GM23338 (cell line): ENCODE measurements at places on chromosomes 13 and 19.
A peak's percentile ranks its signal among the peaks of the same experiment; 100 is the strongest.

- DNase-seq, result peak; percentile 95
These were observed 9.5 kb upstream of the INSL3 start for GRCh38 chr19:17830567-17831418.

DNA sequence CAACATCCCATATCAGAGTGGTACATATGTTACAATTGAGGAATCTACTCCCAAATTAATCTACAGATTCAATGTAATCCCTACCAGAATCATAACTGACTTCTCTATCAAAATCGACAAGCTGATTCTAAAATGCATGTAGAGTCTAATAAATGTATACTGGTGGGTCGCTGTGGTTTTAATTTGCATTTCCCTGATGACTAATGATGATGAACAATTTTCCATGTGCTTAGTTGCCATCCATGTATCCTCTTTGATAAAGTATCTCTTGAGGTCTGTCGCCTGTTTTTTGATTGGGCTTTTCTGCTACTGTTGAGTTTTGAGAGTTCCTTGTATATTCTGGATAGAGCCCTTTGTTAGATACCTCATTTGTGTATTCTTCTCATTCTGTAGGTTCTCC lies 43.8 kb downstream of the KLF12 start:
- no peak for DNase-seq

DNA sequence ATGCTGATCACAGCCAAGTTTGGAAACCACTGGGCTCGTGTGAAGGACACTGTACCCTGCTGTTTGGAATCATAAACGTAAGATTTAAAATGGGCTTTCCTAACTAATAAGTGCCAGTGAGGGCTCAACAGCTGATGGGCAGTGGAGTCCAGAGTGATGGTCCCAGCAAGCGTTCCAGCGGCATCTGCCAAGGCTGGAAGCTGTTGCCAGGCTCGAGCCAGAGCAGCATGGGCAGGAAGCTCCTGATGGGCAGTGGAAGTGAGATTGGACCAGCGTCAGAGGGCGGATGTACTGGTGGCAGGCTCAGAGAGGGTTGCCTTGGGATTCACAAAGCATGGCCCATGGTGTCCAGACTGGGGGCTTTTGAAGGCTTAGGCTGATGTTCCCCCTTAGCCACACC lies 30.2 kb downstream of the COL4A2 start:
- DNase-seq, result no peak

DNA sequence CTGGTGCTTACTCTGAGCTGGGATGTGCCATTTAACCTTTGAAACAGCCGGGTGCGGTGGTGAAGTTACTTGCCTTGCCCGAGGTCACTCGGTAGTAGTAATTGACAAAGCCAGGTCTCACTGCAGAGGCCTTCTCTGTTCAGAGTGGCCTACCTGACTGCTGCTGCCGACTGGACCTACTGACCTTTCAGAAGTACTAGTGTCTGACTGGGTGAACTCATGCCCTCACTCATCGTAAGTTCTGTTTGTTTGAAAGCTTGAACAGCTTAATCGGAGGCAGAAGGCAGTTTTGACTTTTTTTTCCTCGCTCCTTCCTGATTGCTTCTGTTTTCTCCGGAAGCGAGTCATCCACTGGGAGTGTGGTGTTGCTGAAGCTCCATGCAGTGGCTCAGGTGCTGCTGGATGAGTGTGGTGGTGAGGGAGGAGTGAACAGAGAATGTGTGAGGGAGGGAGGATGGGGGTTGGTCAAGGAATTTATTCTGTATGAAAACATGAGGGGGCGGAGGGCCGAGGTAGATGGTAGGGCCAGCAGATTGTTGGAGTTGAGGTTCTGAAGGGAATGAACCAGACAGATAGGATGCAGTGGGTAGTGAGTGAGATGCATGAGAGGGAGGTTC lies 2.7 kb downstream of the SPINT2 start:
- DNase-seq, result no peak

GRCh38 chr13:95258098-95258497 lies 43.2 kb downstream of the ABCC4 start:
- no peak for DNase-seq
